ENCODE measurements at places on chromosomes 7 and 10.
A peak's percentile ranks its signal among the peaks of the same experiment; 100 is the strongest.

GRCh38 chr10:48760983-48761382 is 76.3 kb downstream of the WDFY4 start:
- DNase-seq: no peak

DNA sequence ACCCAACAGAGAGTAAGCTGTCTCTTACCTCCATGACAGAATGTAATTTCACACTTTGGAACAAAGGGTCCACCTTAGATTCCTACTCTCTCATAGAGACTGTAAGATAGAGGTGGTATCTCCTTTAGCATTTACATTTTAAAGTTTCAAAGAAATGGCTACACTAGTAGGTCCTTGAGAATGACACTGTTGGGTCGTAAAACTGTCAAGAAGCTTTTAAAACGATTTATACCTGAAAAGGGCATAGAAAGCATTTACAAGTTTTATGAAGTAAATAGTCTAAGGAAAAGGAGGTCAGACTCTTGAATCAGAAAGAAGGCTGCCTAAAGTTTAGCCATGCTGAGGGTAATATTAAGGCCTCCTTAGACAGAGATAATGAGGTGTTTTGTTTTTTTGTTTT is 1212.4 kb upstream of the PHF14 start:
- DNase-seq: no peak

- DNase-seq: no peak
These were observed at the start of gene SFXN2 for GRCh38 chr10:102714621-102715455. TSS of gene SFXN2 (plus strand) at chr10:102714636. CDS start at chr10:102726637, 12,001 bp downstream.

GRCh38 chr10:71696628-71697326 is 22.8 kb downstream of the C10orf105 start:
- DNase-seq: peak; percentile 34

- DNase-seq: peak; percentile 82
These were observed 116.4 kb upstream of the DGKB start for GRCh38 chr7:15018981-15019380.

DNA sequence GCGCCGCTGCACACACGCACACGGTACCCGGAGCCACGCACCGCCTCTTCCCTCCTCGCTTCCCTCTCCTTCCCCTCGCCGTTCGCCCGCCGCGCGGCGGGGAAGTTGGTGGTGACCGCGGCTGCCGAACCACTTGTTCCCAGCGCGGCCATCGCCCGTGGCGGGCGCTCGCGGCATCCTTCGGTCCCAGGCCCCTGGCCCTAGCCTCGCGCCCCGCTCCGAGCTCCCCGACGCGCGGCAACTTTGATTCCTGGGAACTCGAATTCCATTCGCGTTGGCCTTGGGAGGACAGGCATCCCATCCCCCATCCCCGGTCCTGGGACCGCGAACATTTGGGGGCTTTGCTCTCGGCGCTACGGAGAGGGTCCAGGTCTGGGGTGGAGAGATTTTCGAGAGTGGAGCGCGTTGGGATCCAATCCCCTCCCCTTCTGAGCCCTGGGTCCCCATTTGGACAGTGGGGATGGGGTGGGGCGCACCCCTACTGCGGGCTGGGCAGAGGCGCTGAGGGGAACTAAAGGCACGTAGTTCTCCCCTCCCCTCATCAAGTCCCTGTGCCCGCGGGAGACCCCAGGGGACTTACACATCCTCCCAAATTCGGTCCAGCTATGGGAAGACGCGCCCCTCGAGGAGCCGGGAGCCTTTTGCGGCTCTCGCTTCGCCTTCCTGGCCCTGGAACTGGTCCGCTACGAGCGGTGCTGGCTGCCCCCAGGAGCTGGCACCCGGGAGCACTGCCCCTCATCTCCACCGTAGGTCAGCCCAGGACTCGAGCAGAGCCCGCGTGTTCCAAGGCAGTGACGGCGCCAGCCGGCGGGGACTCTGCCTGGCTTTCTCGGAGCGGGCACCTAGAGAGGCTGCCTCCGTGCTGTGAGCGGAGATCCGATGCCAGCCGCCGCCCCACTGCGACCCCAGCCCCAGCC is 834 bp downstream of the CDH23 start:
- DNase-seq: no peak

- no peak for DNase-seq
These were observed 281 bp upstream of the EXOC6 start for GRCh38 chr10:92848037-92848440.

Data from NCI-H226 (cell line).